ENCODE measurements at places on chromosomes 4 and X.

- DNase-seq: no peak
Observed at GRCh38 chr4:170009291-170009690, 16.9 kb downstream of the MFAP3L start.

DNA sequence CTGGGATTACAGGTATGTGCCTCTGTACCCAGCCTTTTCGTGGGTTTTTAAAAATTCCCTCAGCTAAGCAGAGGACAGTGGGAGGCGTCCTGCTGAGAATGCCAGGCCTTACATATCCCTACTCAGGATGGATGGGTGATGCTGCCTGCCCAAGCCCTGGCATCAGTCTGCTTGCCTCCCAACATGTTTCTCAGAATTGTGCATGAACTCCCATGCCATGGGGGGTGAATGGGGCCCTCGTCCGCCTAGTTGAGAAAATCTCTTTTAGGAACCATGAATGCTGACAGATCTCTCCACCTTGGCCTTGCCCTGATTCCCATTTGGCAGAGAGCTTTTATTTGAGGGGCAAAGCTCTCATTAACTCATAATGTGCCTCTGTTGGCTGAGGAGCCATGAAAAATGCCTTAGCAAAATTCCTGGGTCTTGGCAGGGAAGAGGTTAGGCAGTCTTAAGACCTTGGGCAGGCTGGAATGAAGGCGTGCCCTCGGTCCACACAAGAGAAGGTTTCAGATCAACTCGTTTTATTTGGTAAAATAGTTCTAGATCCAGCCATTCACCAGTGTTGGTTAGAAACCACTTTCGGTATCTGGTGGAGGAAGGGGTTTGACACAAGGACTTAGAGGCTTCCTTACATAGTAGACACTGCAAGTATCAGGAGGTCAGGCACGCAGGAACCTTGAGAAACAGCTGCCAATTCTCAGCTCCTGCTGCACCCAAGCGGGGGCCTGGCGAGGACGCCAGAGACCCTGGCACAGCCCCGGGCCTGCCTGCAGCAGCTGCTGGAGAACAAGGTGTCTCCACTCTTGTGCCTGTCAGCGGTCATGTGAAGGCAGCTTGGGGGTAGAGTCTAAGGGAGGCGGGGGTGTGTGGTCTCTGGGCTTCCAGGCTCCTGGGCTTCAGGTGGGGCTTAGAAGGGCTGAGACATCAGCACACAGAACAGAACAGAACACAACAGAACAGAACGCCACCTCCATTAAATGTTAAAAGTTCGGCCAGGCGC lies 192.8 kb upstream of the PSAPL1 start:
- DNase-seq: no peak

DNA sequence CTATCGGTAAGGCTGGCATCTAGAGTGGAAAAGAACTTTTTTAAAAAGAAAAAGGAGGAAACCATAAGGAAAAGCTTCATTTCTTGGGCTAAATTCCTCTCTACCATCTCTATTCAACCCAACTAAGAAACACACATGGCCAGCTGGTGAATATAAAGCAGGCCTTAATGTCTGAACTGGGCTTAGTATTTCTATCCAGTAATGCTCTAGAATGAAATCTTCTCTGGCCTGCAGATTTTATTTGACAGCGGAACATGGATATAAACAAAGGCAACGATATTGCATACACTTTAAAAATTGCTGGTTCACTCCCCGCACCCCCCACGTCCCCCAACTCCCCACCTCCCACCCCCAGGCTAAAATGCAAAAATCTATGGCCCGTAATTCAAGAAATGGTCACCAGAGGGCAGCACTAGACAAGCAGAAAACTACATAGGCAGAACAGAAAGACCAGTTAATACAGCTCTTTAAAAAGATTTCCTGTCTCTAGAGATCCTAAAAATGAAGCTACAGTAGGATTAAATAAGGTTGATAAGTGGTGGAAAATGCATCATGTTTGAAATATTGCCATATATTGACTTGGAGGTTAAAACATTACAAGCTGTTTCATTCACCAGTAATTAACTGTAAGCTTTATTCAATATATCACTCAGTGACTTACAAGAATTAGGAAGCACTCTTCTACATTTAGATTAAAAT lies 155.2 kb upstream of the GALNT7 start:
- peak; percentile 36 for DNase-seq

- no peak for DNase-seq
Observed at GRCh38 chr4:32658019-32658418, 1937.8 kb downstream of the PCDH7 start.

GRCh38 chr4:112325530-112325929 lies 28.4 kb downstream of the ALPK1 start:
- no peak for DNase-seq

- DNase-seq: no peak
Observed at GRCh38 chr4:78940752-78941151, 1.5 kb upstream of the PAQR3 start.

- DNase-seq: no peak
Observed at GRCh38 chrX:108348525-108348924, 89.7 kb downstream of the COL4A6 start.

DNA sequence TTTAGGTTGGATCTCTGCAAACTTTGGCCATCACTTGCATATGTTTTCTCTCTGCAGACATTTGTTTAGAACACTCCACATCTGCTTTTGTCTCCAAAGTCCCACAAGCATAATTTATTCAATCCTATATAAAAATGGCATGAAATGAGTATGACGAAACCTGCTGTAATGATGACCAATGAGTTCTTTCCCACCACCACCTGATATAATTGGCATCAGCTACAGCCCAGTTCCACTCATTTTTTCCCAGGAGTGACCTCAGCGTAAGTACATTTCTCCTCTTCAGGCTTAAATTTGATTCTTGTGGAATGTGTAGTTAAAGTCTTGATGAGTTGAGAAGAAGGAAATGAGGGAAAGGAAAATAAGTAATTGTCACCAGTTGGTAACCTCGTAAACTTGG lies 205.1 kb downstream of the AWAT2 start:
- DNase-seq: peak; percentile 9

DNA sequence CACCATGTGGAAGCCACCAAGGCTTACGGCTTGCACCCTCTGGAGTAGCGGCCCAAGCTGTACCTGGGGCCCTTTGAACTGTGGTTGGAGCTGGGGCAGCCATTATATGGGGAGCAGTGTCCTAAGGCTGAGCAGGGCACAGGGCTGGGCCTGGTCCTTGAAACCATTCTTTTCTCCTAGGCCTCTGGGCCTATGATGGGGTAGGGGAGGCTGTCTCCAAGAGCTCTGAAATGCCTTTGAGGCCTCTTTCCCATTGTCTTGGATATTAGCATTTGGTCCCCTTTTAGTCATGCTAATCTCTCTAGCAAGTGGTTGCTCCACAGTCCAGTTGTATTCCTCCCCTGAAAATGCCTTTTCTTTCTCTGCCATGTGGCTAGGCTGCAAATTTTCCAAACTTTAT lies 96.4 kb upstream of the ARX start:
- no peak for DNase-seq

DNA sequence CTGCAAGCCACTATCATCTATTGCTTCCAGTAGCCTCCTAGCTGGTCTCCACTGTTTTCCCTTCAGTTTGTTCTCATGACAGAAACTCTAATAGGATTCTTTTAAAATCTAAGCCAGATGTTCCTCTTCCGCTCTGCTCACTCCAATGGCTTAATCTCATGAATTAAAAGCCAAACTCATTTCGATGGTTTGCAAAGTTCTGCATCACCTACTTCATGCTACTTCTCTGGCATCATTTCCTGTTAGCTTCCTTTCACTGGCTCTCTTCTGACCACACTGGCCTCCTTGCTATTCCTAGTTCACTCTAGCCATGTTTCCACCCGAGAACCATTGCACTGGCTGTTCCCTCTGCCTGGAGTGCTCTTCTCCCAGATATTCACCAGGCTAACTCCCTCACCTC lies 102.0 kb upstream of the LSM6 start:
- peak; percentile 39 for DNase-seq

- no peak for DNase-seq
Observed at GRCh38 chr4:6878451-6879059, 31.1 kb upstream of the TBC1D14 start.

DNA sequence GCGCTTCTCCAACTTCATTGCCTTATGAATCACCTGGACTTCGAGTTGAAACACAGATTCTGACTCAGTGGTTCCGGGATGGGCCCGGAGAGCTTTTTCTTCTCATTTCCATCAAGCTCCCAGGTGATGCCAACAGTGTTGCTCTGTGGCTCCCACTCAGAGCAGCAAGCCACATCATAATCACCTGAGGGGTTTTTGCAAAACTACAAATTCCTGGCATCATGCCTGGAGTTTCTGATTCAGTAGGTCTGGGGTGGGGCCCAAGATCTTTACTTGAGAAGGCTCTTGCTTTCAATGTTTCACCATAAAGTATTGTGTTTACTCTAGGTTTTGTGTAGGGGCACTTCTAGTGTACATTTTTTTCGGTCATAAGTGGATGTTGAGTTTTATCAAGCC lies 7.0 kb downstream of the MTM1 start:
- peak; percentile 40 for DNase-seq

DNA sequence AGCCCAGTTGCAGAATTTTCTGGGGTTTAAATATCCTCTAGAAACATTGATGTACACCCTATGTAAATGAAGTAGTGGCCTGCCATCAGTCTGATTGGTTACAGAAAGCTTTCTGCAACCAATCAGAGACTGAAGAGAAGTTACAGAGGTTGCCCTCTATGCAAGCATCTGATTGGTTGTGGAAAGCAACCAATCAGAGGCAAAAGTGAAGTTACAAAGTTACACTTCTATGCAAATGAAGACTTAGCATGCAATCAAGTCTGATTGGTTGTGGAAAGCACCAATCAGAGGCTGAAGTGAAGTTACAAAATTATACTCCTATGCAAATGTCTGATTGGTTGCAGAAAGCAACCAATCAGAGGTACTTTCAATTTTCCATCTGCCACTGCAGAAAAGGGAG lies 51.9 kb upstream of the USP9X start:
- peak; percentile 26 for DNase-seq

DNA sequence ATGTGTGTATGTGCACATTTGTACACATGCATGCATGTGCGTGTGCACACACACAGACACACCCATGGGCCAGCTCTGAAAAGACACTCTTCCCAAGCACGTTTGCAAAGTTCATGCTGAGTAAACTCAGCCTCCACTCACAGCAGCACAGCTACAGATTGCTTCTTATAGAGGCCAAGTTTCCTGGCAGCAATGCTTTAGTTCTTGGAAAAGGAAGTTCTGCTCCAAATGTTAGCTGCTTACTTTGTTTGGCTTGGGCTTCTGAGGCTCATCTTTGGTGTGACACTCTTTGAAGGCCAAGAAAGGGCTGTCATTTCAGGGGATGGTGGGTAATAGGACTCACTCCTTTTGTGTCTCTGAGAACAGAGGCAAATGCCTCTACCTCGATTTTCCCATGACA lies 6.6 kb downstream of the PLP1 start:
- DNase-seq: no peak

DNA sequence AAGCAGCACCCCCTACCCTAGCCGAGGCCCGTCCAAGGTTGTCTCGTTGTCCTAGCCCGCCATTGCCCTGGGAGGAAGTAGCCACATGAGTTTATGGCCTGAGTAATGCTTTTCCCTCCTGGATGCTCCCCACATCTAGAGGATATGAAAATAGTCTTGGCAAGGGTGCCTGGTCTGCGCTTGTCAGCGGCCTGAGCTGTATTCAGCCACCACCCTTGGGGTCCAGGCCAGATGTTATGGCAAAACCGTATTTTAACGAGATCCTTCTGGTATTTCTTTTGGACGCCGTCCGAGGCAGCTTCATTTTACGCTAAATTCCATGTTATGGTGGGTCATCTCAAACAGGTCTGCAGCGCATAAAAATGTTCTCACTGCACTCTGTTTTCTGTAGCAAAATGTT lies 89.3 kb downstream of the GPR143 start:
- DNase-seq: peak; percentile 49

DNA sequence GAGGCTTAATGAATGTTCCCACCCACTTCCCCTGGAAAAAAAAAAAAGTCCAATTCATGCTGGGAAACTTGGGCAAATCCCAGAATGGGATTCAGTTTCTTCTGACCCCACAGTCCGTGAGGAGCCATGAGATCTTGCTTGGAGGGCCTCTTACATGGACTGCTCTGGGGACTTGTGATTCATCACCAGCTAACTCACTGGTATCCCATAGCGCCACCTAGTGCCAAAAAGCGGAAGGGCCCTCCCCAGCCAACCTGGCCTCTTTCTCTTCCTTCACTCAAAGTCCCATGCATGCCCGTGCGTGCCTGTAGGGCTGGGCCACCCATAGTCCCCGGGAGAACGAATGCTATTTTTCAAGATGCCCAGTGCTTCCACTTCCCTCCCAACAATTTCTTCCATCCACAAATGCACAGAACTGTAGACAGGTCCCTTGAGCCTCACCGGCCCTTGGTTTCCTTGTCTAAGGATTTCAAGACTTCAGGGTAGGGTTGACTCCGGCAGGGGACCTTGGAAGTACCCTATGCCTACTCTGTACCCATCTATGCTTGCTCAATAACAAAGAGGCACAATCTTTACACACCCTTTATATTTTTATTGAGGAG lies 5.1 kb downstream of the RTL5 start:
- peak; percentile 87 for DNase-seq

- peak; percentile 43 for DNase-seq
Observed at GRCh38 chr4:123786920-123787319, 390.3 kb downstream of the SPRY1 start.

DNA sequence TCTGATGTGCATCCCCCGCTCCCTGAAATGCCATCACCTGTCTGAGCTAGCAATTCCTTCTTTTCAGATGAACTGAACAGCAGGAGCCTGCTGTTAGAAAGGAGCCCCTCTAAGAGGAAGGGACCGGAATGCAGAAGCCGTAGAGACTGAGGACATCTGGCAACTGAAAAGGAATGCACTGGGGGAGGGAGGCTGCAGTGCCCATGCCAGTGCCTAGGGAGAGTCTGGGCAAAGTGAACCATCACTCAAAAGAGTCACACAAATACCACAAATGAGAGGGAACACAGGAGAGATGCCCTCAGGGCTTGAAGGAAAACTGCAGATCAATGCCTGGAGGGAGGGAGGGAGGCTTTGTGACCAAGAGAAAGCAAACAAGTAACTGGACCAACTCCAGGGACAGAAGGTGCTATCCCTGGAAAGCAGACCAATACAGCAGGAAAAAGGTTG lies 93.9 kb upstream of the CBR4 start:
- no peak for DNase-seq

- no peak for DNase-seq
Observed at GRCh38 chr4:118396881-118397622, 44.2 kb upstream of the PRSS12 start.

DNA sequence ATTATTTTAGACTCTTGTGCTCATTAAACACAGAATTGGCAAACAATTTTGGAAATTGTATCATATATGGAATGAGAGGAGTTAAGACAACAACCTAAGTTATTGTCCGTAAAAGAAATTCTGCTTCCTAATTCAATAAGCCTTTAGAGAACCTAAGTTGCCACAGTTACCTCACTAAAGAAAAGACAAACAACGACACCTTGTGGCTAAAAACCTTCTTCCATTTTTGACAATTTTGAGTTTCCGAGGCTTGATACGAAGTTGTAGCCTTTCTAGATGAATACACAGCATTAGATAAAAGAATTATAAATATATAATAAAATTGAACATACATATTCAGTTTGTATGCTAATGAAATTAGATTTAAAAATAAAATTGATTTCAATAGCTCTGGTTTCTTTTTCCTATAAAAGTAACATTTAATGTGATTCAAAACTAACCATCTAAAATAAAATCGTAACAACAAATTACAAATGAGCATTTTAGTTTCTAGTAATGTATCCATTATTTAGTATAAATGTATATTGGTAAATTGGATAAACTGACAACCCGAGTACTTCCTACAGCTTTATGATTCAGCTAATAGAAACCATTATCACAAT lies 275.1 kb downstream of the GPM6A start:
- DNase-seq: peak; percentile 72
